ENCODE measurements at places on chromosomes 3 and 15.

GRCh38 chr3:160065786-160066185 is 77.2 kb downstream of the IL12A start:
- DNase-seq, result no peak

- DNase-seq, result no peak
Measured at GRCh38 chr3:40223856-40224255, 85.7 kb upstream of the EIF1B start.

DNA sequence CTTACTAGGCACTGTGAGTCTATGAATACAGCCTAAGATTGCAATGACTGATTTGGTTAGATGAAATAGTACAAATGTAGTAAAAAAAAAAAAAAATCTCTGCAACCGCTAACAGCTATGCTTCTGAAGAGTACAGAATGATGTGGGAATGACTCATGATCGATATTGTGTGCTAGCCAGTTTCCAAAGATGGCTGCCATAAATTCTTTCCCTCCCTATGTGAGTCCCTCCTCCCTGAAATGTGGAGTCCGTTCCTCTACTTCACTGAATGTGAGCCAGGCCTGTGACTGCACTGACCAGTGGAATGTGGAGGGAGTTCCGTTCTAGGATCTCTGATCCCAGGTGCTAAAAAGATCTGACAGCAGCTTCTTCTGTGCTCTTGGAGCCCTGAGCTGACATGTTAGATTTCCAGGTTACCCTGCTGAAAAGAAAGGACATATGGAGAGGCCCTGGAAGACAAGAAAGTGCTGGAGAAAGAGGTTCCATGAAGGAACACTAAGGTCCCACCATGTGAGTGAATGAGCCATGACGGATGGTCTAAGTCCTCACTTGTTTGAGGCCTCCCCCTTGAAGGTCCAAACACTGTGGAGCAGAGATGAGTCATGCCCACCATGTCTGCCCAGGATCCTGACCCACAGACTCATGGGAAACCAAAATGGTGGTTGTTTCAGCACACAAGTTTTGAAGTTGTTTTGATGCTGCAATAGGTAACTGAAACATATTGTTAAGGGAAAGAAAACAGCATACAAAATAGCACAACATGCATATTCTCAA is 46.3 kb downstream of the DGKG start:
- no peak for DNase-seq

DNA sequence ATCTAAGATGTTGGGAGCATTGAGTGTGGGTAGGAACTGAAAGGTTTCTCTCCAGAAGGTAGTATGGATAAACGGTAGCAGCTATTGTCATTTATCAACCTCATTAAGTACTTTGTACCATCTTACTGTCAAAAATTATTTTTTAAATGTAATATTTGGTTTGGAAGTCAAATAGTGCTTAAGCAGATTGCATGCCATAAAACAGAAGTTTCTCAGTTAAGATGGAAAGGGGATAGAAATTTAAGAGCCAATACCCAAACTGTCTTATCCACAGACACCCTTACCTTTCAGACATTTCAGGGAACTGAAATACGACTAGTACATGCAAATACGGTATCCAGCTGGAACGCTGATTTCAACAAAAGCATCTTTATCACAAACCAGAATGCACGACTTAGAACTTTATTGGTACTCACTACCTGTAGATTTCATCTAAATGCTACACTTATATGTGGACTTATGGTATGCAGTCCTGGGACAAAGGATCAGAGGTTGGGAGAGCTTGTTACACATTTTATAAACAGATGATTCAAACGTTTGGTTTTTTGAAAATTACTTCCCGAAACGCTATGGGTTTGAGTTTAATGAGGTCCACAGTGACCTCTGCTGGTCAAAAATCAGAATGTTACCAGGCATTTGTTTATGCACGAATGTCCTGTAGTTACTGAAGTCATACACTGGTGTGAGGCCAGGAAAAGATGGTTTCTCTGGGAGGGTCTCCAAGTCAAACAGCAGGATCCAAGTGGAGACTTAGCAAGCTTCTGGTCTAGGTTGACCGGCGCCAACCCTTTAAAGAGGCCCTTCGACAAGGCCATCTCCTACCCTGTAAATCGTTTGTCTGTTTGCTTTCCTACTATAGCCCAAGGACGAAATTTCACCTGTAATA is 45.7 kb upstream of the DUT start:
- DNase-seq, result peak; percentile 60

DNA sequence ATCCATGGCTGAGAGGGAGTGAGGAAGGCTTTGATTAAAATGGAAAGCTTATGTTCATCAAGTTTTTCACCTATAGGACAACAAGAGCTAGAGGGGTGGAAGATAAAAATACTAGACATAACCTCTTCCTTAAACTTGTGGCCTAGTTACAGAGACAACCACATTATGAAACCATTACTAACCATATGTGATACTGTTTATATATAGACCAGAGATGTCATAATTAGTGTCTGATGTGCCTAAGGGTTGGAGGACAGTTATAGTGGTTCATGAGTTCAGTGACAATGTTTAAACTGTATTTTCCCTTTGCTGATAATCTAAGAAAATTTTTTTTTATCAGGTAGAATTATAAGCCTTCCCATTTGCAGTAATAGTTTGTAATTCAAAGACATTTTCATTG is 23.7 kb downstream of the PHLDB2 start:
- no peak for DNase-seq

- DNase-seq, result no peak
Measured at GRCh38 chr3:60263191-60263590, 988.1 kb downstream of the FHIT start.

- no peak for DNase-seq
Measured at GRCh38 chr3:93969443-93969842, 4.3 kb downstream of the PROS1 start.

DNA sequence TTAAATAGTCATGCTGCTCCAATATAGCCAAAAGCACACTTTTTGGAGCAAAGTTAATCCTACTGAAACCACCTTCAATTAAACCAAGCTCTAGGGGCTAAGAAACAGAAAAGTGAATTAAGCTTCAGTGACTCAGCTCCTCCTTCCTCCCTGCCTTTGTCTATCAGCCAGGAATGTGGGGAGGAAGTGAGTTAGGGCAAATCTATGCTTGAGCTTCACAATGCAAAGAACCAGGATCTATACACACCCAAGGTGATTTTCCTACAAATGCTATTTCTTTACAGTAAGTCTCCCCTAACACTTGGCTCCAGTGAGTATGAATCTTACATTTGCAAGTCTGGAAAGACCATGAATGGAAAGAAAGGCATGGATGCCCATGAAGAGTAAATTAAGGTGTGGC is 212.1 kb downstream of the P3H2 start:
- no peak for DNase-seq

- DNase-seq, result no peak
Measured at GRCh38 chr3:67093305-67093704, 95.2 kb downstream of the KBTBD8 start.

GRCh38 chr15:39756806-39757522 is 25.7 kb downstream of the FSIP1 start:
- peak; percentile 31 for DNase-seq

GRCh38 chr3:99071096-99071495 is 169.6 kb upstream of the DCBLD2 start:
- DNase-seq, result no peak

- no peak for DNase-seq
Measured at GRCh38 chr15:47813748-47814384, 96.6 kb downstream of the SEMA6D start.

GRCh38 chr3:12150112-12150511 is 8.6 kb downstream of the TIMP4 start:
- DNase-seq, result no peak

DNA sequence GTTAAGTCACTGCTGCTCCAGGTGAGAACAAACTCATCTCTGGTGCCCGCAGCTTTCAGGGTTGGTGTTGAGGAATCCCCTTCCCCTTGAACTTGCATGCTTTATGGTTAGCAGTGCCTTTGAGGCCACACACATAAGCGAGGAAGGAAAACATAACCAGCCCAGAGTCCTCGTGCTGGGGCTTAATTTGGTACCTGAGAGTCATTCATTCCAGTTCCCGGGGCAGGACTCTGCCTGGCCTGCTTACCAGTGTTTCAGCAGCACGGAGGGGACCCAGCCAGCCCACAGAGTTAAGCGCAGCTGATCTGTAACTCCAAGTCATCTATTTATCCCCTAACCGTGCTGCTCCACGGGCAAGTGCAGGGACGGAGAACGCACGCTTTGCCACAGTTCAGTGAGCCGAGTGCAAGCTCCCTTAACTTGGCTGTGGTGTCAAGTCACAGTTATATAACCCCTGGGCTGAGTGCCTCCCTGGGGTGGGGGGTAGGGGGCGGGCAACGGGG is 302.3 kb upstream of the ICE2 start:
- no peak for DNase-seq

DNA sequence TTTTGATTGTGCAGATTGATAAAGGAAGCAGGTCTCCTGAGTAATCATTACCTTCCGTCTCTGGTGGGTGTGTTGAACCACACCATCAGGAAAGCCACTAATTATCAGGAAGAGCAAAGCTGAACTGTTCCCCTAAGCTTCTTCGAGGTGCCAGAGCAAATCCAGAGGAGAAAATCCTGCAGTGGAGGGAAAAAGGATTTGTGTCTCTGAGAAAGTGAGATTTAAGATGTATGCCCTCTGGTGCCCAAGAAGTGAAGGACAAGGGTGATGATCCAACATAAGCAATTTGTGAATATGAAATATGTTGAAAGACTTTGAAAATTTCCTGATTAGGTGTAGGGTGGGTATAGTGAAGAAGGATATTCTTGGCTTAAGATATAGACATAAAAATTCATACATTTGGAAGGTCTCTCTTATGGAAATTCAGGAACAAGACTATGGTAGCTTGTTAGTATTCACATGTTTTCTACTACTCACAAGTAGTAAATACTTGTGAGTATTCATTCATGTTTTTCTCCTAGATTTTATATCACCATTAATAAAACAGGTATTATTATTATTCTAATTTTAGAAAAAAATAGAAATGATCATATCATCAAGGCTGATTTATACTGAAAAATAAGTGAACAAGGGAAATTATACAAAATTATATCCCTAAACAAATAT is 34.8 kb downstream of the COMMD2 start:
- peak; percentile 67 for DNase-seq

DNA sequence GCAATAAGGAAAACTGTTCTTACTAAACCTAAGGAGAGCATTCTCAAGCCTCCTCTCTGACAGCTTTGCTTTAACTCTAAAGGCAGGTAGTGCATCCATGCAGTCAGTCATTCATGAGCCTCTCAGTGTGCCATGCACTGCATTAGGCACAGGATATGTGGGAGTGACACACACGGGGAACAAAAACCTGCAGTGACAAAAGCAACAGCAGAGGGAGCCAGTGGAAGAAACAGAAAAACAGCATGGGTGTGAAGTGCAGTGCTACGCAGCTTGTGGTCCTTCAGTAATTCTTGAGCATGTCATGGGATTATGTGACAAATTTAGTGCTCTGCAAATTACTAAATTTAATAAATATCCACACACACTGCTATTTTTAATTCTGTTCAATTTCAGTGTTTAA is 230.7 kb downstream of the BBX start:
- peak; percentile 6 for DNase-seq

GRCh38 chr3:32888739-32889138 is 62.7 kb upstream of the CCR4 start:
- no peak for DNase-seq

GRCh38 chr15:79450648-79451047 is 18.5 kb downstream of the MINAR1 start:
- DNase-seq, result no peak

DNA sequence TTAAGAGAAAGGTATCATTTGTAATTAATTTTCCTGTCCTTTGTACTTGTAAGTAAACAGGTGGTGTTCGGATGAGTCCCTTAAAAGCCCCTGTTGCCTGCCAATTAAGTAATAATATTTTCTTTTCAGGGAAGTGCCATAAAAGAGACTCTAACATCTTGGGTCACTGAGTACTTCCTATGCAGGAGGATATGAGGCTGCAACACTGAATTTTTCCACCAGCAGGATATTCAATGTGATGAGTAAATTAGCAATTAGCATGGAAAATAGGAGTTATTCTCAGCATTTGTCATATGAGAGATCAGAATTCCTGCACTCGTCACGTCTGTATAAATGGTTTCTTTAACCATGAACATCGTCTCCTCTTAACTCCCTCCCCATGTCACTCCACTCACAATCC is 45.4 kb downstream of the WWTR1 start:
- no peak for DNase-seq
